ENCODE measurements at places on chromosomes 3 and 15. TPM values are rescaled to one million over a fixed set of nuclear protein-coding genes. Genes with fewer than 3 reads are reported as not detected.

- H3K27ac ChIP-seq, result no peak overlapping the region
- H3K27me3 ChIP-seq, result no peaks in the 10 kb centered on the region
- no peaks in the 10 kb centered on the region for H3K4me1 ChIP-seq
- no peak overlapping the region for H3K4me3 ChIP-seq
- no peak for DNase-seq
- no peaks in the 10 kb centered on the region for H3K36me3 ChIP-seq
These were observed 62.9 kb downstream of the RPLP1 start for GRCh38 chr15:69515508-69515907.

DNA sequence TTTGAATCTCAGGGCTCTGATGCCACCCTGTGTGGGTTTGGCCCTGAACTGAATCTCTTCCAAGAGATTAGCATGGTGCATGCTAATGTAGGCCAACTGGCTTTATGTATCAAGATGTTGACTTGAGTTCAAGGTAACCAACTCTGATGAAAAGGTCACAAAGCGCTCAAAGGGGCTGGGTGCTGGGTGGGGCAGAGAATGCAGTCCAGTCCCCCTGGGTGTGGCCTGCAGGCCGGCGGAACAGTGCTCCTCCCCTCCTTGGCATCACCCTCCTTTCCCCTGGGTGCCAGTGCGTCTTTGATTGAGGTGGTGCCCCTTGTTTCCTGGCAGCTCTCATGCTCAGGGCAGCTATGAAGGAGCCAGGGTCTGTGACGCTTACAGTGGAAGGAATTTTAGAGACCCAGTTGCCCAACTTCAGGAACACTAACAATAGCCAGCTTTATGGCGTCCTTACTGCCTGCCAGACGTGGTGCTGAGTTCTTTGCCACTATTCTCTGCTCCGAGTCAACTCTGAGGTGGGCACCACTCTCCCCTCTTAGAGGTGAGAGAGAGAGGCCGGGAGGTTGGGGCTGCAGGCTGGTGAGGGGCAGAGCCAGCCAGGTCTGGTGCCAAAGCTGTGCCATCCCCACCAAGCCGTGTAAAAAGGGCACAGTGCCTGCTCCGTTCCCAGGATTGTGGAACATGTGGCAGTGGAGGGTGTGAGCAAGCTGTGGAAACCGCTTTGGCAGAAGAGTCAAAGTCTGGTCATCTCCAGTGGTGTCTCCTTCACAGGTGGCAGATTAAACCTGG, 9.8 kb downstream of the SYNM start:
- no peak overlapping the region for H3K4me3 ChIP-seq
- H3K27me3 ChIP-seq, result no peaks in the 10 kb centered on the region
- no peaks in the 10 kb centered on the region for H3K4me1 ChIP-seq
- peak overlapping the region; percentile 23 for H3K27ac ChIP-seq

- DNase-seq, result no peak
- no peaks in the 10 kb centered on the region for H3K36me3 ChIP-seq
- H3K27ac ChIP-seq, result no peak overlapping the region
- H3K4me1 ChIP-seq, result no peaks in the 10 kb centered on the region
These were observed 60.4 kb downstream of the MB21D2 start for GRCh38 chr3:192857260-192857661.

DNA sequence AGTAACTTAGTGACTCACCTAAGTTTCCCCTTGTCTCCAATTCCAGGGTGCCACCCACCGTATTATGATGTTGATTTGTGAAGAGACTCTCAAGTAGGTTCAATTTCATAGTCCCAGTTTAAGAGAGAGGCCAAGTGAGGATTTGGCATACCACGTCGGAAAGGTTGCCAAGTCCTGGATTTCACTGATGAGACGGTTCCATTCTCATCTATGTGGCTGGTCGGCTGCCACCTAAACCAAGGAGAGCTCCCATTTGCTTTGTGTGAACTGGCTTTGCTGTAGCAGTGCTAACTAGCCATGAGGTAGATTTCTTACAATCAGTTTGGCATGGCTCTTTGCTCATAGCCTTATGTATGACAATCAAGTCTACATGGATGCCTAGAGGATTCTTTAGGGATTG, 653.6 kb downstream of the NLGN1 start:
- DNase-seq, result no peak
- H3K27ac ChIP-seq, result no peak overlapping the region
- no peaks in the 10 kb centered on the region for H3K36me3 ChIP-seq
- H3K27me3 ChIP-seq, result no peaks in the 10 kb centered on the region
- H3K4me1 ChIP-seq, result no peaks in the 10 kb centered on the region

The LINGO1 gene
- 1.9 TPM for total RNA-seq

Data from aorta (tissue), 5 donors.